ENCODE measurements at places on chromosomes 5 and 9.

- peak; percentile 73 for DNase-seq
Observed at GRCh38 chr9:114233491-114234185, 78.3 kb downstream of the COL27A1 start.

DNA sequence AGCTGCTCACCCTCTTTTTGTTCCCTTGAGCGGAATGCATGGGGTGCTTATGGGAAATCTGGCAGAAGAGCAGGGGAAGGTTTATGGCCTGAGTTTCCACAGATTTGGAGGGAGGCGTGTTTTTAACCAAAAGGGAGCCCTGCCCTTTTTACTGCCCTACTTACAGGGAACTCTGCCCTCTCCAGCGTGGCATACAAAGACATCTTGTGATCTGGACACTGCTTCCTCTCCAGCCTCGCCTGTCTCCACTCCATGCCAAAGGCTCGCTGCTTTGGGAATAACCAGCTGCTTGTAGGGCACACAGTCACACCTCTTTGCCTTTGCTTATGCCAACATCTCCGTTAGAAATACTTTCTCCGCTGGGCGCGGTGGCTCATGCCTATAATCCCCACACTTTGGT, 314.2 kb downstream of the ARHGAP26 start:
- DNase-seq, result no peak

DNA sequence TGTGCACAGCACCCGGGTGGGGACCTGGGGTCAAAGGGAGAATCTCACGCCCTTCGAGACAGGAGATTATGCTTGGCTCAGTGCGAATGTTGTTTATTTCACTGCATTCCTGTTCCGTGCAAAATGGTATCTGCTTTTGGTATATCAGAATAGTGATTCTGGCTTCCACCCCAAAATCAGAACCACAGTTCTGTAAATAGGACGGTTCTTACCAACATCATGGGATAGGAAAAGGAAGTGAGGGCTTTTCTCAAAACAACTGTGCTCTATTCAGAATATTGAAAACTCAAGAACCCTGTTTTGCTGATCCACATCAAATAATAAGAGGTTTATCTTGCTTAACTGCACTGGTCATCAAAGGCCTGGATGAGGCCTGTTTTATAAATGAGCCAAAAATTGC, 51.6 kb upstream of the FBXW11 start:
- DNase-seq, result no peak

GRCh38 chr5:179880066-179880650, 21.5 kb upstream of the MRNIP start:
- DNase-seq, result no peak

GRCh38 chr5:106086352-106086751, 1584.4 kb downstream of the EFNA5 start:
- no peak for DNase-seq

GRCh38 chr5:149144637-149145036, 3.3 kb downstream of the ABLIM3 start:
- DNase-seq, result no peak

- DNase-seq, result no peak
Observed at GRCh38 chr5:38562444-38563210, 6.2 kb upstream of the LIFR start.

GRCh38 chr5:64570395-64570996, 64.7 kb downstream of the RGS7BP start:
- no peak for DNase-seq

GRCh38 chr9:126957687-126958053, 43.1 kb downstream of the RALGPS1 start:
- no peak for DNase-seq

DNA sequence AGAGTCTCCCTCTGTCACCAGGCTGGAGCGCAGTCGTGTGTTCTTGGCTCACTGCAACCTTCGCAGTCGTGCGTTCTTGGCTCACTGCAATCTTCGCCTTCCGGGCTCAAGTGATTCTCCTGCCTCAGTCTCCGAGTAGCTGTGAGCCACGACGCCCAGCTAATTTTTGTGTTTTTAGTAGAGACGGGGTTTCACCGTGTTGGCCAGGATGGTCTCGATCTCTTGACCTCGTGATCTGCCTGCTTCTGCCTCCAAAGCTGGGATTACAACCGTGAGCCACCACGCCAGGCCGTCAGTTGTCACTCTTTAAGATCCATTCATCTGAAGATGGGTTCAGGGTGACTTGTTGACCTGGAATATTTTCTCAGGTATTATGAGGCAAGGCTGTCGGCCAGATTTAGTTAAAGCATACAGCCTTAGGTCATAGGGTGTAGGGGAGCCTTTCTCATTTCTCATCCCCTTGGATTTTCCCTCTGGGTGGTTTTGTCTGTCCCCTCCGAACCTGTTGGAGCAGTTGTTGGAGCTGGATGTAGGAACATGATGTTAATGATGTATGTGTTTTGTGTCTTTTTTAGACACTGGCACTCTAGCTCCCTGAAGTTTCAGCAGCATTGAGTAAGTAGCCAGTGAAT, 1.6 kb downstream of the SLC22A5 start:
- no peak for DNase-seq

DNA sequence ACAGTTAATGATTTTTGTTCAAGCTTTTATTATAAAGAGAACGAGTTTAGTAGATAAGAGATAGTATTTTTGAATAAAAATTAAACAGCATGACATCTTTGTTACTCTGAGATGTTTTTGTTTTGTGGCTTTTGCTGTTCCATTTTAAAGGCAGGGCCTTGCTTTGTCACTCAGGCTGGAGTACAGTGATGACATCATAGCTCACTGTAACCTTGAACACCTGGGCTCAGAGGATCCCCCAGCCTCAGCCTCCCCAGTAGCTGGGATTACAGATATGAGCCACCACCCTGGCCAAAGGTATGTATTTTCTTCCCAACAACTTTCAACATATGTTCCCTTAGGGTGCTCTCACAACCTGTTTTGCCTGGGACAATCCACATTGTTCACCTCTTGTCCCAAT, 730.9 kb upstream of the RGMB start:
- DNase-seq, result no peak

DNA sequence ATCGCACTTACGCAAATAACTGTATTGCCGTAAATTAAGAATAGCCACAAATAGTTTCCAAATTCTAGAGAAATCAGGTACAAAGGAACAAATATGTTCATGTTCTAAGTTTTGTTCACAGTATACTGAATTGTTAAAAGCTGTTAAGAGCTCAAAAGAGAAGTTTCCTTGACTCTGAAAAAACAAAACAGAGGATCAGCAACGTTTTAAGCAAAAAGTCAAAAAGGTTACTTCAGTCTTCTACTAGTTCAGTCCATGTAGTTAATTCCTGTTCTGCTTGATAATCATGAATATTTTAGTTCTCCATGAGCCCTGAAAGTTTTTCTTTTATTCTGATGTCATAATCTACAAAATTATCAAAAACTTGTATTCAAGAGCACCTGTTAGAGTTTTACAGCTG, 128.6 kb upstream of the MAST4 start:
- no peak for DNase-seq

- no peak for DNase-seq
Observed at GRCh38 chr5:13350767-13351166, 593.7 kb downstream of the DNAH5 start.

DNA sequence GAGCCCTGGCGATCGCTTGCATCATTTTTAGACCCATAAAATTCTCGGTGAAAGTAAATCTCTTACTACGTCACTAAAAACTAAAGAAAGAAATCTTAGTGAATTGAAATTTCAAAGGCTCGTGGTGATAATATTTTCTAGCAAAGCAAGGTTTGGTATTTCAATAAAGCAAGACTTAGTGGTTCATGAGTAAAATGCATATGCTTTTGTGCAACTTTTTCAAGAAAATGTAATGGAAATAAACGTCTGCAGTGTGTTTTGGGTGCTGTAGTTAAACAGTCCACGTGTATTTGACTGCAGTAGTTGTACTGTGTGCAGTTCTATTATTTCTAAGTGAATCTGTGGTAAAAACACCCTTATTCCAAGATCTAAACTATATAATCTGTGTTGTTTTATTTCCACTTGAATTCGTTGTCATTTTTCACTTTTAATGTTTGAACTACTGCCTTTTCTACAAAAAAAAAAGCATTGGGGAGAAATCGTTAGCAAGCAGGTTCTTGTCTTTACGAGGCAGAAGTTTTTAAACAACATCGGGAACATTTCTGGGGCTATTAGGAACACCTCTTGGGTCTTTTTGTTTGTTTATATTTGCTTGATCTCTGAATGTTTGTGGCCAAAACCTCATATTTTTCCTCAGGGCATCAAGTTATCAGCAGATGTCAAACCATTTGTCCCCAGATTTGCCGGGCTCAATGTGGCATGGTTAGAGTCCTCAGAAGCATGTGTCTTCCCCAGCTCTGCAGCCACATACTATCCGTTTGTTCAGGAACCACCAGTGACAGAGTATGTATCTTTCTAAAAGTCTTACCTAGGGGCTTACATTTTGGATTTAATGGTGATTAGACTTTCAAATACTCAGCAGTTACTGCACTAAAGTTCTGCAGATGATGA, 960 bp downstream of the SECISBP2 start:
- no peak for DNase-seq

DNA sequence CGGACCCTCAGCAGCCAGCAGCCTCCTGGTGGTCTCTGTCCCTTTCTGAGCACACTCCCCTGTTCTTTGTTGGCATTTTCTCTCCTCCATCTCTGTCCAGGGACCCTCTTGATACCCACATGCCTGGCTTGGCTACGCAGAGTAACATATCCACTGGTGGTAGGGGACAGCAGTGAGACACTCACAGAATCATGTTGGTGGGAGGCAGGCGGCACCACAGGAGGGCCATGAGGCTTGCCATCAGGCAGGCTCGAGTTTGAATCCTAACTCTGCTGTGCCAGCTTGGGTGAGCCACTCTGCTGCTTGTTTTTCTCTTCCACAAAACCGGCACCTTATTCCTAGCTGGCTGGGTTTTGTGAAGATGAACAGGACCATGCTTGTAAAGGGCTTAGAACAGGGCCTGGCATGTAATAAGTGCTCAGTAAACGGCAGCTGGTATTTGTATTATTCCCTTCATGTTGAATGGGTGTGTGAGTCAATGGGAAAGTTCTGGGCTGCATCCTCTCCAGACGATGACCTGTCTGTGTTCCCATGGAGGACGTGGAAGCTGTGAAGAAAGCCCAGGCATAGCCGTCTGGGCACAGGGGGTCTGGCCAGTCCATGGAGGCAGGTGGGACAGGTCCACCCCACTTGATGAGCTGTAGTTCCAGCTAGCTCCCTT, 2.3 kb downstream of the COL27A1 start:
- DNase-seq, result no peak

GRCh38 chr9:85302938-85303756, 438.6 kb downstream of the AGTPBP1 start:
- no peak for DNase-seq

- no peak for DNase-seq
Observed at GRCh38 chr9:72494051-72494450, 27.4 kb upstream of the TMC1 start.

DNA sequence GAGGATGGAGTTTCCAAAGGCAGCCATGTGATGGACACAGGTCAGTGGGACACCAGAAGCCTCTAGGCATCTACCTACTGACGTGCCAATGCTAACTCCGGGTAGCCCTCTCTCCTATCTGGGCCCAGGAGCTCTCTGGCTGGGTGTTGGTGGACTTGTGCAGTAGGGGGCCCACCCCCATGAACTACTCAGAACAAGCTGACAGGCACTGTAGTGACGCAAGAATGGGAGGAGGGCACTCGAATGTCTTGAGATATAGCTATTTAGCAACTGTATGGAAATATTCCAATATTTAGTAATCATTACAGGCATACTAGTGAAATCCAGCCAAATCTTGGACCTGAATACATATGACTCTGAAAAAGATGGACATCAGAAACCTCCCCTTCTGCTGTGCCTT, 5.7 kb upstream of the DOCK2 start:
- DNase-seq, result no peak

Data from tibial artery (tissue), 4 donors.